ENCODE measurements at places on chromosomes 1 and 21.

- no peak for DNase-seq
Measured at GRCh38 chr1:61978796-61979195, 215.9 kb upstream of the L1TD1 start.

- DNase-seq, result no peak
Measured at GRCh38 chr1:40059338-40059959, 18.9 kb downstream of the CAP1 start.

DNA sequence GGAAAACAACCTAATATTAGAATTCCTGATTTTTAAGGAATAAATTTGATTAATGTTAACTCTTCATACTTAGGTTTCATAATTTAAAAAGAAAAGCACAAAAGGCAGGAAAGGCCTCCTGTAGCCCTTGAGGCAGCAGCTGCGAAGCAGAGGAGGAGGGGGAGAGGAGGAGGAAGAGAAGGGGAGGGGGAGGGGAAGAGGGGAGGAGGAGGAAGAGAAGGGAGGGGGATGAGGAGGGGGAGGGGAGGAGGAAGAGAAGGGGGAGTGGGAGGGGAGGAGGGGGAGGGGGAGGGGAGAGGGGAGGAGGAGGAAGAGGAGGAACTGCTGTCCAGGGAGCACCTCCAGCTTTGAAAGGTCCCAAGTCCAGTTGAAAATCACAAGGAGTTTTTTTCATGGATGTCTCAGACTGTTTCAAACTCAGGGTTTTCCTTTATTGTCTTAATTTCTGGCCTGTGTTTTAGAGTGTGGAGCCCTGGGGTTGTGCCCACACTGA is 35.1 kb upstream of the DIP2A start:
- no peak for DNase-seq

DNA sequence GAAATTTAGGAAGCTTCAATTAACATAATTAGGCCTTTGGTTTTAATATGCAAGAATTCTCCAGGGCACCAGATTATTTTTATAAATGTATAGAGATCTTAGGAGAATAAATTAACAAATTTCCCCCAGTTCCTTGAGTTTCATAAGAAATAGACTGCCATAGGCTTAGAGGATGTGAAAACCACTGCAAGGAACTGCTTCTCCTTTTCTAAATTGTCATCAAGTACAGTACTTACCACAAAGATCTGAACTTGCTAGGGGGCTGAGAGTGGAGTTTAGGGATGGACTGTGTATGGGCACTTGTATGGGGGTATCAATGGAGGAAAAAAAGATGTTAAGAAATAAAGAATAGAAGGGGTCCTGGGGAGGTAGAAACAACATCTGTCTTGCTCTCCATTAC is 31.1 kb downstream of the LHX8 start:
- no peak for DNase-seq

- no peak for DNase-seq
Measured at GRCh38 chr1:243982447-243983018, 68.5 kb upstream of the ZBTB18 start.

DNA sequence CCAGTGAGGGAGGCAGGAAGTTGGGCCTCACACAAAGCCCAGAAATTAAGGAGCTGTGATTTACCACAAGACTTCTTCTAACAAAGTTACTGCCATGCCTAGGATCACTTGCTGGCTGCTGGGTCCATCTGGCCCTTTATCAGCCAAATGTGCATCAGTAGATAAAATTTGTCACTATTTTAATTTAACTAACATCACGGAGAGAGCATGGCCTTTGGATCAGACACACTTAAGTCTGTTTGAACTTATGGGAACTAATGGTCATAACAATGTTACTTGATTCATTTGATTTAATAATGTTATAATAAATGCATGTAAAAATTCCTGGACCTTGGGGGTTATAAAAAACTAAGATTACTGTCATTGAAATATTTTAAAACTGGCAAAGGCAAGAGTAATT is 67.2 kb upstream of the CCDC190 start:
- no peak for DNase-seq

GRCh38 chr1:162189345-162189744 is 119.9 kb downstream of the NOS1AP start:
- DNase-seq, result no peak
